Stimulated activated CD4-positive, alpha-beta T cell treated with anti-CD3 and anti-CD28 coated beads, Interleukin-4, amount 100 ng/mL, for 48 hours (primary cell): ENCODE measurements at places on chromosomes 12 and 14.

DNA sequence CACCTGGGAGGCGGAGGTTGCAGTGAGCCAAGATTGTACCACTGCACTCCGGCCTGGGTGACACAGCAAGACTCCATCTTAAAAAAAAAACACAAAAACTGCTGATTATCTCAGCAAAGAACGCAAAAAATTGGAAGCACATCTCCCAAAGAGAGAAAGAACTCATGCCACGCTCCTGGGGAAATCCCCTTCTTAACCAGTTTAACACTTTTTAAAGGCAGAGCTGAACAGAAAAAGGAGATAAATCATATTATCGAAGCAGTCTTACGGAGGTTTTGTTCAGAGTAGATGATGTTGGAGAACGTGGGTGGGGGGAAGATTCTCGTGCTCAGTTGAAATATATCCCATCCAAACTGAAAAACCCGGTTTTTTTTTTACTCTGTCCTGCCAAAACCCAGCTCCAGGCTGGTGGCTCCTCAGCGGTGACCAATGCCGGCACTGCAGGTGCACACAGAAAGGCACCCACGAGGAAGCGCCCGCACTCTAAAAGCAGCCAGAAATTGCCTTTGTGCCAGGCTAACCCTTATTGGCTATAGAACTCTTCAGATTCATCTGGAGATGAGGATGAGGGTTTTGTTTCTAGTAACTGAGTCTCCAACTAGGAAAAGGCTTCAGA is 100.2 kb upstream of the PARP11 start:
- DNase-seq, result no peak

DNA sequence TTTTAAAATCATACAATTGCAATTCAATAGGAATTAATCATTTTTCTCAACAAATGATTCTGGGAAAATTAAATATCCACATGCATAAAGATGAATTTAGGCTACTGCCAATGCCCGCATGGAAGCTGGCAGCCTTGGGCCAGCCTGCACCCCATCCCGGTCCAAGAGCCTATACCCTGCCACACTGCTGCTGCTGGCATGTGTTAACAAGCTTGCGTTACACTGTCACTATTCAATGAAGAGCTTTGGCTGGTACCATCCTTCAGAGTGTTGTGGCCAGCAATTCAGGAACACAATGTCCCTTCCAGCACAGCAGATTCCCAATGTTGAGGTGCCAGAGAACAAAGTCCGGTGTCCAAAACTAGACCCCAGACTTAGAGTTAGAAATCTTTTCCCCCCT is 13.6 kb upstream of the TAS2R14 start:
- DNase-seq, result no peak

DNA sequence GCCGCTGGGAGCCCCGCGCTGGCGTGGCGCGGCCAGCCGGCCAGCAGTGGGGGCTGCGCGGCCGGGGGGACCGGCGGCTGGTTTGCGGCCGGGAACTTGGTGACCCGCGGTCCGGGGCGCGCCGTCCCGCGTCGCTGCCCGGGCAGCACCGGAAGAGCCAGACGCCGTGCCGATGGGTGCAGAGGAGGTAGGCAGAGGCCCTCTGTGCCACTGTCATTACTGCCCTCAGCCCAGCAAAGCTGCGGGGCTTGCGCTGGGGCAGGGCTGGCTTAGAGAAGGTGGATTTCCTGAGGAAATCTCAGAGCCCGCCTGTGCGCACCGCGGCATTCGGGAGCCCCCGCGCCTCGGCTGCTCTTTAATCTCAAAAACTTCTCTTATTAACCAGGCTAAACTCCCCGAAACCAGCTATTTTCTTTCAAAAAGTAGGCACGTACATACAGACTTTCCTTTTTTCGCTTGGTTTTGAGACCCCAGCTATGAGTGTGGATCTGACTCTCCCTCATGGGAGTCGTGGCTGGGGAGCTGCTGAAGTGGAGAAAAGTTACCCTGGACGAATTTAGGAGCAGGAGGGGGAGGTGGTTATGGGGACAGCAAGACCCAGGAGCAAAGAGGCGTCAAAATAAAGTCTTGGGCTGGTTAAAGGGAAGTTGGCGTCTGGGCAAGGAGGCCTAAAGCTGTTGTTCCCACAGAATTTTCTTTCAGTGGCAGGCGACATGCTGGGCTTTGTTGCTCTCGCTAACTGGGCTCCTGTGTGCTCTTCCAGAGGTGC is 802 bp downstream of the SUSD6 start:
- DNase-seq, result no peak

- no peak for DNase-seq
These were observed 1.4 kb downstream of the LRFN5 start for GRCh38 chr14:41607966-41608663.

- DNase-seq, result no peak
These were observed 106.6 kb downstream of the BTG1 start for GRCh38 chr12:92039046-92039445.

- no peak for DNase-seq
These were observed 169.5 kb upstream of the EGLN3 start for GRCh38 chr14:34120185-34120977.

GRCh38 chr12:125184213-125184967 is 119.2 kb downstream of the AACS start:
- no peak for DNase-seq

DNA sequence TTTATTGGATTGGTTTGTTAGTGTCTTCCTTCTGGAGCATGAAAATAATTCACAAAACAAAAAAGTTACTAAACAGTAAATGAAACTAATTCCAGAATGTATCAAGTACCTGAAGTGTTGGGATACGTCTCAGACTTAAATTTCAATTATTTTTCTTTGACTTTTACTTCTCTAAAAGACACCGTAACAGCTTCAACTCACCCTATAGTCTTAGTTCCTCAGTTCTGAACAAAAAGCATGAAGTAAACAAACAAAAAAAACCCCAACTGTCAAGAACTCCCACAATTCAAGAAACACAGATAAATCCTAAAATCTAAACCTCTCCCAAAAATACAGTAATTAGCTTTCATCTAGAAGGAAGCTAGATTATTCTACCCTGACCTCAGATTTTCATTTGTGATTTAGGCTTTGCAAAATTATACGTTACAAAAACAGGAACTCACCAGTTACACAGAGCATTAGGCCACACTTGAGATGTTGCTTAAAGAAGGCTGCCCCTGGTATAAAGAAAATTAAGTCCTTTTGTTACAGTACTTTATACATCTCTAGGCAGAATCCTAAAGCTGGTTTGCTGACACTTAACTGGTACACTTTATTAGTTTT is 10.2 kb downstream of the HEATR5A start:
- DNase-seq, result no peak

- DNase-seq, result no peak
These were observed 1140.7 kb upstream of the TMEM132C start for GRCh38 chr12:127126260-127126628.

- DNase-seq, result no peak
These were observed 137.7 kb upstream of the FGD4 start for GRCh38 chr12:32261638-32262037.

GRCh38 chr12:70982286-70982685 is 61.7 kb upstream of the PTPRR start:
- no peak for DNase-seq

- DNase-seq, result no peak
These were observed 114.0 kb downstream of the SLC38A4 start for GRCh38 chr12:46711756-46712155.

- no peak for DNase-seq
These were observed 76.7 kb downstream of the TBK1 start for GRCh38 chr12:64528616-64529015.

DNA sequence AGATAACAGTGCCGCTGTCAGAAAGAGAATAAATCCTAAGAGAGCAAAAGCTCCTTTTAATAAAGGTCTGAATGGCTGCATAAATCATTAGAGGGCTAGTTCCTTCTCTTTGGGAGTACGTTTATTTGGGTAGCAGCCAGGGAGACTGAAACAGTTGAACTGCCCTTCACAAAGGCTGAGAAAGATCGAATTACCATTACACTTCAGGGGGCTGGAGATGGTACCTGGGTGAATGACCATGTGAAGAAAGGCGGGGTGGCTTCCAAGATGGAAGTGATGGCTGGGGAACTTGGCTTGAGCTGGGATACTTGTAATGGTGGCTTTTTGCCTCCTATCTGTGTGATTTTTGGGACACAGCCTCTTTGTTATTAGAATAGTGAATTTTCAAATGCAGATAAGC is 1.7 kb upstream of the FGD4 start:
- no peak for DNase-seq

- DNase-seq, result no peak
These were observed 101.0 kb downstream of the PIWIL1 start for GRCh38 chr12:130438711-130439110.

- DNase-seq, result no peak
These were observed 4.9 kb upstream of the NOP2 start for GRCh38 chr12:6573001-6573400.

DNA sequence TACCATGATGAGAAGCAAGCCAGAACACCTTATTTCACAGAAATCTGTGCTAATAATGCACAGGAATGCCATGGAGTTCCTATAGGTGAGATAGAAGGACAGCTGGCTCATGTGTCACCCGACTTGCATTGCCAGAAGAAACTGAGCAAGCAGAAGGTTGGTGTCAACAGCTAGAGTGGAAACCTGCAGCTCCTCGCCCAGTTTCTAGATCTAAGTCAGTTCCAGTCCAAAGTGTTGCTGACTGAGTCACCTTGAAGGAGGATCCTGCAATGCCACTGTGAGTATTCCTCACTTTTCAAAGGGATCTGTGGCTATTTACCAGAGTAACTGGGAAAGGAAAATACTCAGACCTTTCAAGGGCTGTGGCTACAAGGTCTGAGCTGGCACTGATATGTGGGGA is 17.1 kb downstream of the CDKL1 start:
- no peak for DNase-seq

DNA sequence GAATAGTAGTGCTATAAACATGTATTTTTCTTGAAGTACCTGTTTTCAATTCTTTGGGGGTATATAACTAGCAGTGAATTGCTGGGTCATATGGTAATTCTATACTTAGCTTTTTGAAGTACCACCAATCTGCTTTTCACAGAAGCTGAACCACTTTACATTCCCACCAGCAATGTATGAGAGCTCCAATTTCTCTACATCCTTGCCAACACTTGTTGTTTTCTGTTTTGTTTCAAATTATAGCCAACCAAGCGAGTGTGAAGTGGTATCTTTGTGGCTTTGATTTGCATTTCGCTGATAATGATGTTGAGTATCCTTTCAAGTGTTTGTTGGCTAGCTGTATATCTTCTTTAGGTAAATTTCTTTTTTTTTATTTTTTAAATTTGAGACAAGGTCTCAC is 95.7 kb downstream of the PAPLN start:
- no peak for DNase-seq

- no peak for DNase-seq
These were observed 506.0 kb downstream of the DIO2 start for GRCh38 chr14:79705126-79705894.

DNA sequence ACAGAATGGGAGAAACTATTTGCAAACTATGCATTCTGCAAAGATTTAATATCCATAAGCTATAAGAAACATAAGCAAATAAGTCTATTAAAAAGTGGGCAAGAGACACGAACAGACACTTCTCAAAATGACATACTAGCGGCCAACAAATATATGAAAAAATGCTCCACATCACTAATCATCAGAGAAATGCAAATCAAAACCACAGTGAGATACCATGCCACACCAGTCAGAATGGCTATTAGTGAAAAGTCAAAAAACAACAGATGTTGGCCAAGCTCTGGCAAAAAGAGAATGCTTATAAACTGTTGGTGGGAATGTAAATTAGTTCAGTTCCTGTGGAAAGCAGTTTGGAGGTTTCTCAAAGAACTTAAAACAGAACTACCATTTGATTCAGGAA is 121.3 kb downstream of the KCNMB4 start:
- no peak for DNase-seq

DNA sequence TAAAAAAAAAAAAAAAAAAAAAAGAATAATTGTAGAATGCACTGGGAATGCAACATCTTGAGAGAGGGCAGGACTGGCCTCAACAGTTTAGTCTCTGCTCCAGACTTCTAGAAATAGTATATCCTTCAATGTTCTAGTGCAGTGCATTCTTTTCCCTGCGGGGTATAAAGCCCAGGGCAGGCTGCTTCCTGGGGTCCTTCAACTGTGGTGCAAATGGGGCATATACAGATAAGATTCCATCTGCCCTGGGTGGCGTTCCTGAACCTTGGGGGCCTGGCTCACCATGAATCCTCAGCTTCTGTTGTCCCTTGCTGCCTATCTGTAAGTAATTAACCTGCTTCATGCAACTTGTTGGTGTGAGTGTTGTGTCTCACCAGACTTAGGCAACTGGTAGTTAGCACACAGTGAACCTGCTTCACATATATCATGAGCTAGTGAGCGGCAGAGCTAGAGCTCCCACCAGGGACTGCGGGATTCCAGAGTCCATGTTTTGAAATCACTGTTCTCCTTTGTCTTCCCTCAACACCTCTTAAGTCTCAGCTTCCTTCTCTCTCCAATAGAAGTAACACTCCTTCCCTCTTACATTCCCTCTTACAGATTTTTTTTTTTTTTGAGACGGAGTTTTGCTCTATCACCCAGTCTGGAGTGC is 177.6 kb downstream of the SUDS3 start:
- no peak for DNase-seq

- DNase-seq, result no peak
These were observed 12.6 kb downstream of the RCOR1 start for GRCh38 chr14:102605029-102605428.

- DNase-seq, result no peak
These were observed 47.6 kb downstream of the TMEM30B start for GRCh38 chr14:61233436-61233956.

- no peak for DNase-seq
These were observed 9.3 kb downstream of the STK38L start for GRCh38 chr12:27253347-27253746.

DNA sequence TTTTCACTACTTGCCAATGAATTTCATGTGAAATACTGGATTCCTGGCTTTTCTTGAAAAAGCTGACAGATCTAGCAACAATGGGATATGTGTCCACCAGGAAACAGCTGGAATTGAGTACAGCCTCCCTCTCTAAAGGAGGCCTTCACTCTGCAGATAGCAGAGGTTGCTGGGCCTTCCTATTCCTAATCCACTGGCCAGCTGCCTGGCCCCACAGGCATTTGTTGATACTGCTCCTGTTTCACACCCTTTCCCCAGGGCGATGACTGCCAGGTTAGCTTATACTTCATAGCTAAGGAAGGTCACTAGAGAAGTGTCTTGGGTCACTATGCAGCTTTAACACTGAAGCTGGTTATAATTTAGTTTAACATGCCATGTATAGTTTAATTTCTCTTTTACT is 87.5 kb upstream of the PDZRN4 start:
- no peak for DNase-seq

GRCh38 chr14:65296402-65296801 is 116.1 kb upstream of the FUT8 start:
- no peak for DNase-seq

DNA sequence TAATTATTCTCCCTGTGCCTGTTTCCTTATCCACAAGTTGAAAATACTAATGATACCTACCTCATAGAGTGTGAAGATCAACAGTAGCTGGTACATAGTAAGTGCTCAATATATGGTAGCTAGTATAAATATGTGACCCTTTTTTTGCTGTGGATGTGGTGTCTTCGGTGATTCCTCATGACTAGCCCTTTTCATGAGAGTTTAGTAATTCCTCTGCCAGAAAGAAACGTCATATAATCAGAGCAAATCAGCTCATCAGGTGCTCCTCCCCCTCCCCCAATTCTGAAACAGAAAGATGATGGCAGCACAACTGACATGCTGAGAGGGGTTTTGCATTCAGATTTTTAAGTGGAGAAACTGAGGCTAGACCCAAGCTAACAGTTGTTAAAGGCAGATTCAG is 210.8 kb downstream of the SLC41A2 start:
- DNase-seq, result no peak
